ENCODE measurements at places on chromosomes 12 and 14.
A peak's percentile ranks its signal among the peaks of the same experiment; 100 is the strongest.

DNA sequence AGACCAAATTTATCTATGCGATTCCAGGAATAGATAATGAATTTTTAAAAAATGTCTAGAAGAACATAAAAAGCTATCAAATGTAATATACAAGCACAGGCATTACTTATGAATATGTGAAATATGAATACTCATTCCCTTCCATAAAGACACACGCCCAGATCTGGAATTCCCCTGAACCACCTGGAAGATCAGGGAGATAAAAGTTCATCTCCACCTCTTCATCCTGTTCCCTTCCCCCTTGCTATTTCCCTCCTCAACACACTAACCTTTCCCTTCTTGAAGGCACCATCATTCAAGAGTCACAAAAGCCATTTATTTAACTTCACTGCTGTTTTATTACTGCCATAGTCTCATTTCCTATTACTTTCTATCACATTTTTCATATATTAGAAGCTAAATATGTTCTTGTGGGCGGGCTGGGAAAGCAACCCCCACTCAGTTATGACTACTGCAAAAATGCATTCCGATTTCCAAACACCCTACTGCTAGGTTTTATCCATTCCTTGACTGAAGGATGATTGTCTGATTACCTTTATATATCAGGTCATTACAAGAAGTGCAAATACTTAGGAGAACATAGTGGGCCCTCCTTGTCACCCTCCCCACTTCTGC is 16.1 kb downstream of the FGD6 start:
- DNase-seq: no peak

- no peak for DNase-seq
Observed at GRCh38 chr14:67683842-67684241, 9.4 kb upstream of the VTI1B start.

- DNase-seq: no peak
Observed at GRCh38 chr14:33068626-33069025, 129.9 kb downstream of the NPAS3 start.

DNA sequence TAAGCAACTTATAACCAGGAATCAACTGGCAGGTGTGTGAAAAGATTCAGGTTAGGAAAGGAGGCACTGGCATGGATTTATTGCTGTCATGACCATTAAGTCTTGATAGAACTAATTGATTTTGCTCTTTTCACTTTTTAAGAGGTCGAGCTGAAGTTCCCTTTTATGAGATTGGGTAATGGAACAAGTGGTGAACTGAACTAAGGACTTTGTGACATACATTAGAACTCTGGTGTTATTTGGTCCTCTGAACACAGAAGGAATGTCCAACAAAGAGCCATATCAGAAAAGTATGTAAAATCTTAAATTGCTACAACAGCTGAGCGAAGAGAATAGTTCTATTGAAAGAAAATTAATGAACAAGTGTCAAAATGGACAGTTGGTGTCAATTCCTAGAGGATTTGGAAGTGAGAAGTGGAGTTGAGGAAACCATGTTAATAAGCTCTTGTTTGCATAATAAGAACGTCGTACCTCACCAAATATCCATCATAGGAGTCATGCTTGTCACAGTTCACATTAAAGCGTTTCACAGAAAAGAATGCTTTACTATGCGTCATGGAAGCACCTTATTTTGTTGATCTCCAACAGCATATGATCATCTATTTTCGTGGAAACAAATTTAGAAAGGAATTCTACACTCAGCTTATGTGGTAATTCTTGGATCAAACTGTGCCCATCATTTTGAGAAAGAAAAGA is 8.4 kb upstream of the MYF6 start:
- DNase-seq: no peak

GRCh38 chr14:73633116-73634010 is 11.4 kb upstream of the DNAL1 start:
- DNase-seq: peak; percentile 66

DNA sequence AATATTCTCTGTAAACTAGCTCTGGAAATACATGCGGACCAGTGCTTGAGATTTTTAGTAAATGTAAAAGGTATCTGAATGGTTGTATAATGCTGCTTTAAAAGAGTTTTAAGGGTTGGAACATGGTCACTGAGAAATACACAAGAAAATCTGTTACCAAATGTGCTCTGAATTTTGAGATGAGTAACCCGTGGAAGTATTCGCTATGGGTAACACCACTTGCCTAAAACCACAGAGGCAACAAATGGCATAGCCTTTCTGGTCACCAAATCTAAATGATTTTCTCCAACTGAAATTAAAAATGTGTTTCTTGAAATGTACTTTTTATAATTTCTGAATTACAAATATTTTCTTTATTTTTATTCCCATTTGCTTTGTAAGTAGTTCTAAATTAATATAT is 745.7 kb downstream of the DIO2 start:
- no peak for DNase-seq

DNA sequence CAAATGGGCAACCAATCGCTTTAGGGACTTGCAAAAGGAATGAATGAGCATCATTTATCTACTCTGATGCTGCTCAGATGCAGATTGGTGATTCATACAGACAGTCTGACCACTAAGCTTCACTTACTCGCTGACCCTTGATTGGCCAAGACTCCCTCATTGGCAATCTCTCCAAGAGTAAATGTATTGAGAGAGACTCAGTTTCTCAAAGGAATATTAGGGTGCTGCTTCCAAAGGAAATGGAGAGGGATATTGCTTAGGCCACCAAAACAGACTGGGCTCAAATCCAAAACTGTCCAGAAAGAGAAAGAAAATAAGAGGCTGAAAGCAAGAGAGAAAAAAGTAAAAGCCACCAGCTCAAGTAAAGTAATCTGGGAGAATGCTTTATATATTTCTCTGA is 785.2 kb downstream of the GALC start:
- DNase-seq: no peak

- no peak for DNase-seq
Observed at GRCh38 chr12:12488296-12488695, 74.4 kb downstream of the DUSP16 start.

GRCh38 chr12:97637770-97638169 is 175.2 kb downstream of the RMST start:
- DNase-seq: no peak

- no peak for DNase-seq
Observed at GRCh38 chr12:19018302-19018970, 111.1 kb upstream of the PLEKHA5 start.

- no peak for DNase-seq
Observed at GRCh38 chr14:103728721-103729120, 13.1 kb downstream of the ZFYVE21 start.

DNA sequence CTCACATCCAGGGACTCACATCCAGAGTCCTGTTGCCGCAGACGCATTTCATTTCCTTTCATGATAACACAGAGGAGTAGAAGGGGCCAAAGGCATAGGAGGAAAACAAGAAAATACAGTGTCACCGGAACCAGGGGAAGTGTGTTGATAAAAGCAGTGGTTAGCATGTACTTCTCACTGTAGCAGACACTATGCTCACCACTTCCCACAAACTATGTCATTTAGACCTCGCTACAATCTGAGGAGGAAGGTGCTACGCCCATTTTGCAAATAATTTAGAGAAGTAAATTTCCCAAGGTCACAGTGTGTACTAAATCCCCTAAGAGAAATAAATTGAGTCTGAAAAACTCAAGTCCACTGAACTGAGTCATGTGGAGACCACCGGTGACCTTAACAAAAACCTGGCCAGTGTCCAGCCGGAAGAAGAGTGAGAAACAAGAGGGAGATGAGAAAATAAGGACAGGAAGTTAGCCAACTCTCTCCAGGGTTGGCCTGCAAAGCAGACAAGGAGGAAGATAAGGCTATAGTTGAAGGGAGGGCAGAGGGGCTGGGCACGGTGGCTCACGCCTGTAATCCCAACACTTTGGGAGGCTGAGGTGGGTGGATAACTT is 25.8 kb upstream of the TMCC3 start:
- no peak for DNase-seq

DNA sequence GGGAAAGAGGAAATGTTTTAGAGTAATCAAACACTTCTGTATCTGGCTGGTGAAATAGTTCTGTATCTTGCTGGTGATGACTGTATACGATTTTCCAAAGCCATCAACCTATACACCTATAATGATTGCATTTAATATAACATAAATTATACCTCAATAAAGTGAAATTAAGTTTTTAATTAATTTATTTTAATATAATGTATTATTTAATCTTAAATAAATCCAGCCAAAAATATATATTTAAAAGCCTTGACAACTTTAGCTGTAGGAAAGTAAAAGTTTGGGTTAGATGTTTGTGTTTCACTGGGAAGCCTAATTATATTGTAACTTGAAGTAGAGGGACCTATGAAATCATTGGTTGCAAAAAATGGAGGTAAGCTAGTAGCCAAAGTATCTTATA is 654.8 kb upstream of the MIS18BP1 start:
- DNase-seq: no peak

- no peak for DNase-seq
Observed at GRCh38 chr12:4438834-4439596, 6.6 kb downstream of the FGF6 start.

DNA sequence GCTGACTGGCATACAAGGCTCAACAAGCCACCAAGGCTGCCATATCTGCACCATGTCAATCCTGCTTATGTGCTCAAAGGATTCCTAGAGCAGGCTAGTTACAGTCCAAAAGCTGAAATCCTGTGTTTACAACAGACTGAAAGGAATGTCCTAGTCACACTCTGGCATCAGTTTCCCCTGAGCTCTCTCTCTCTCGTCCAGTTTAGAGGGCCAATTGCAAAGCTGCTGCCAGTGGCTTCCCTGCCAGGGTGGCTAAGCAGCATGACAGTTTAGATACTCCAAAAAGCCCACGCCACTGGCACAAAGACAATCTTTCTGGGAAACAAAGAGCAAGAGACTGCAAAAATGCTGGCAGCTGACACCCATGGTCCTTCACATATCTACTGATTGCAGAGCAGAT is 392.1 kb downstream of the RPS29 start:
- DNase-seq: no peak

DNA sequence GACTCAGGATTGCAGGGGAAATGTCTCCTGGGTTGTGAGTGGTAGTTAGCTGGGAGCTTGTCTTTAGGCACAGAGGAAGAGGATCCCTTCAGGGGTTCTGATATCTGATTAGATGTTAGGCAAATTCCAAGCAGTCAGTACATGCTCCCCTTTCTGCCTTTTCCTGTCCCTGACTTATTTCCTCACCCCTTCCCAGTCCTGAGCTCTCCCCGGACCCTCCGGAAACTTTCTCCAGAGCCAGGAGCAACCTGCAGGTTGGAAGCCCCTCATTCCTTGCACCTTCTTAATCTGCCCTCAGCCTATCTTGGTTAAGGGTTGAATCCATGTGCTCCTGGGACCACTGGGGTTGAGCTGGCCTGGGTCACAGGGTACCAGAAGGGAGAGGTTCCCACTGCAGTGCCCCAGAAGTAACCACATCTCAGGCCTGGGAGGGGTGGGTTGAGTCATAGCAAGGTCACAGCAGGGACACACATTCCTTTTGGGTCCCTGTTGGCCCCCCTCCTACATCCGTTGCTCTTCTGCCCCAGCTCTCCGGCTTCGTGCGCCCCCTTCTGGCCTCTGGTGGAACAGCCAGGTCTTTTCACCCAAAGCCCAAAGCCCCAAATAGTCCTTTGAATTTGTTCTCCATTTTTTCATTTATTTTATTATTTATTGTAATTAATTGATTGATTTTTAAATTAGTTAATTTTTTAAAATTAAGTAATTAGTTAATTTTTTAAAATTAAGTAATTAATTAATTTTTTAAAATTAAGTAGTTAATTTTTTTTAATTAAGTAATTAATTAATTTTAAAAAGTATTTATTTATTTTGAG is 1.8 kb downstream of the IGFBP6 start:
- peak; percentile 44 for DNase-seq

- no peak for DNase-seq
Observed at GRCh38 chr14:65369560-65369959, 43.0 kb upstream of the FUT8 start.

DNA sequence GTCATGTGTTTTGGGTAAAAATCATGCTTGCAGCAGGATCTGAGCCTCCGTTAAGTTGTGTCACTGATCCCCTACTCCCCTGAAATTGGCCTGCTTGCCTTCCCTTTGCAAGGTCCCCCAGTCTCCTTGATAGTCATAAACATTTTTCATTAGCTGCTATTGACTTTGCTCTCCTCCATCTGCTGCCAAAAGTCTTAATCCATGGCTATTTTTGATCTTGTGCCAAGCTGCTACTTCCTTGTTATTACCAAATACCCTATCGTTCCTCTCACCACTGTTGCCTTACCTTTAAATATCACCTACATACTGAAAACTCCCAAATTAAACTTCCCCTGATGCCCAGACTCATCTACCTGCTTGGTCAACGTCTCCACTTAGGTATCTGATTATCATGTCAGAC is 148.3 kb downstream of the PHLDA1 start:
- DNase-seq: no peak

DNA sequence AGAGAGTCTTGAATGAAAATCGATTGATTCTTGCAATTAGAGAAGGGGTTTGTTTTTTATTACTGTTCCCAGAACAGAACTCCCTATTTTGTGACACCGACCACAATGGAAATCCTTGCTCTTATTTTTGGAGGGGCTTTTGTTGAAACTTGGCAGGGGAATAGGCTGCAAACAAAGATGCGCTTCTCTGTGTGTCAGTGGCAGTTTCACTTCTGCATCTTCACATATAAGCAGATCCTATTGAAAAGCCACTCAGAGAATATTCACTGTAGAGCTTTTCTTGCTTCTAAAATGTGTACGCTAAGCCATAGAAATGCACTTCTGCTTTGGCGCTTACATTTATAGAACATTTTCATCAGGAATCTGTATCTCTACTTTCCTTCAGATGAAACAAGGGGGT is 1822.4 kb upstream of the SEL1L start:
- DNase-seq: no peak

DNA sequence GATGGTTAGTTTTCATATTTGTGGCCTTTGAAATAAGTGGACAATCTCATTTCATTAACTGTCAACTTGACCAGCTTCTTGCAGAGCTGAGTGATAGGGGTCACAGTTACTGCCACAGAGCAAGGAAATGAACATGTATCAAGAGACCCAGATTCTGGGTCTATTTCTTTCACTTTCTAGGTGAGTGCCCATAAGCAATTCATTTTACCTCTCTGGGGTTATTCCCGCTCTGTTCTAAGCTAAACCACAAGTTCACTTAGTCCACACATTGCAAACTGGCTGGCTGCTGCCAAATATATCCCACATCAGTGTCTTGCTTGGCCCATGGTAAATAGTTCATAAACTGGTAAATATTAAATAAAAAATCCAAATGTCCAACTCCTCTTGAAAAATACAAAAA is 29.9 kb downstream of the GPHB5 start:
- DNase-seq: no peak

- DNase-seq: no peak
Observed at GRCh38 chr14:88986146-88986841, 161.8 kb downstream of the TTC8 start.

- DNase-seq: peak; percentile 82
Observed at GRCh38 chr14:88955455-88955854, 131.0 kb downstream of the TTC8 start.
